CD4-positive, alpha-beta T cell treated with Interleukin-15 for 1 hour (primary cell): ENCODE measurements at places on chromosomes 6 and 20.

GRCh38 chr6:75834447-75834846, 85.4 kb downstream of the MYO6 start:
- DNase-seq, result no peak

GRCh38 chr20:62482146-62482809, 6.5 kb upstream of the GATA5 start:
- DNase-seq, result no peak

- DNase-seq, result no peak
Measured at GRCh38 chr20:44160133-44160532, 26.9 kb downstream of the JPH2 start.

DNA sequence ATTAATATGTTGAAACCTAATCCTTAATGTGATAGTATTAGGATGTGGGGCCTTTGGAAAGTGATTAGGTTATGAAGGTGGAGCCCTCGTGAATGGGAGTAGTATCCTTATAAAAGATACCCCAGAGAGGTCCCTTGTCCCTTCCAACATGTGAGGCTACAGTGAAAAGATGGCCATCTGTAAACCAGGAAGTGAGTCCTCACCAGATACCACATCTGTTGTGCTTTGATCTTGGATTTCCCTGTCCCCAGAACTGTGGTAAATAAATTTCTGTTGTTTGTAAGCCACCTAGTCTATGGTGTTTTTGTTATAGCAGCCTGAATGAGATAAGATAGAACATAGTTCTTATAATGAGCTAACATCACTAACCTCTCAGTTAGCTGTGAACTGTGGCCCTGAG, 16.6 kb upstream of the CALHM6 start:
- DNase-seq, result no peak

DNA sequence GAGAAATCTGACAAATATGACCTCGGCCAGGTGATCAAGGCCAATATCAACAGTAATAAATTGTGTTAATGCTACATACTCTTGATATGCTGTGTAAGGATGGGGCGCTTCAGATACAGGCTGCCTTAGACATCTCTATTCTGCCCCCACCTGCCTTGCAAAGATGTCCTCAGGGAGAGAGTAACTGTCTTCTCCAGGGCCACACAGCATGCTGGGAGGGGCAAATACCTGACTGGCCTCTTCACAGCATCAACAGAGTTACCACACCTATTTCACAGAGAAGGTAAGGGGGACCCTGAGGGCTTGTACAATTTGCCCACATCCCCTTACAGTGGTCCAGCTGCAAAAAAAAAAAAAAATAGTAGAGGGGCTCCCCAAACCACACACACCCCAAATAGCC, 17.2 kb upstream of the KIAA1755 start:
- no peak for DNase-seq

DNA sequence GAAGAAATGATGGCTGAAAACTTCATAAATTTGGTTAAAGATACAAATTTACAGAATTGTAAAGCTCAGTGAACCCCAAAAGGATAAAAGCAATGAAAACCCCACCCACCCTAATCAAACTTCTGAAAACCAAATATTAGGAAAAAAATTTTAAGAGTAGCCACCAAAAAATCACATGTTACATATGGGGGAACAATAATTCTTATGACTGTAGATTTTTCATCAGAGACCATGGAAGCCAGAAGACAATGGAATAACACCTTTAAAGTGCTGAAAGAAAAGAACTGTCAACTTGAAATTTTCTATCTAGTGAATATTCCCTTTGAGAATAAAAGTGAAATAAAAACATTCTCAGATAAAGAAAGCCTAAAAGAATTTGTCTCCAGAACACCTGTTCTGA, 24.4 kb downstream of the PROCR start:
- no peak for DNase-seq

- no peak for DNase-seq
Measured at GRCh38 chr6:7185561-7185960, 77.8 kb downstream of the RREB1 start.

DNA sequence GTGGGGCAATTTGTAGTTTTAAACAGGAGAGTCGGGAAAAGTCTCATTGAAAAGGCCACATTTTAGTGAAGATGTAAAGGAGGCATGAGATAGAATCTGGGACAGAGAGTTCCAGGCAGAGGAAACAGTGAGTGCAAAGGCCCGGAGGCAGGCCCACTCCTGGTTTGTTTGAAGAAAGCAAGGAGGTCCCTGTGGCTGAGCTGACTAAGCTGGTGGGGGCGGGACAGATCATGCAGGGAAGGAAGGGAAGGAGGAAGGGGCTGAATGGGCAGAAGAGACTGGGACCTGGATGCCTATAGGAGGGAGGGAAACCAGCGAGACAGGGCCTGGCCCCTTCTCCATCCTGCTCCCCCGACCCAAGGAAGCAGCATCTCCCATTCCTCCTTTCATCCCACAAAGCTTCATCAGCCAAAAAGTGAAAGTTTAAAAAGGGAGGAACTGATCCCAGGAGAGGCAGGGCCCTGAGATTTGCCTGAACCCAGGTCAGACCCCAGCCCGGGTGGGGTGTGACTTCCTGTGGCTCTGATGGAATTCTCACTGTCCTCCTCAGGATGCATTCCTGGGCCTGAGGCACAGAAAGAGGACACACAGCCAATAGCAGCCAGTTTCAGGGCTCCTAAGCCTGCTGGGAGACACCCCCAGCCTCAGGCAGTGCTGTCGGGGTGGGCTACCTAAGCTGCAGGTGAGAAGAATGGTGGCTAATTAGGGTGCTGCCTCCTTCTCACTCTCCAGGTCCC, 54.2 kb upstream of the SIRPA start:
- DNase-seq, result no peak
